Midbrain (tissue), 1 donor: ENCODE measurements at places on chromosomes 16 and 17.

- no peak for DNase-seq
These were observed 38.0 kb downstream of the FZD2 start for GRCh38 chr17:44595216-44595775.

DNA sequence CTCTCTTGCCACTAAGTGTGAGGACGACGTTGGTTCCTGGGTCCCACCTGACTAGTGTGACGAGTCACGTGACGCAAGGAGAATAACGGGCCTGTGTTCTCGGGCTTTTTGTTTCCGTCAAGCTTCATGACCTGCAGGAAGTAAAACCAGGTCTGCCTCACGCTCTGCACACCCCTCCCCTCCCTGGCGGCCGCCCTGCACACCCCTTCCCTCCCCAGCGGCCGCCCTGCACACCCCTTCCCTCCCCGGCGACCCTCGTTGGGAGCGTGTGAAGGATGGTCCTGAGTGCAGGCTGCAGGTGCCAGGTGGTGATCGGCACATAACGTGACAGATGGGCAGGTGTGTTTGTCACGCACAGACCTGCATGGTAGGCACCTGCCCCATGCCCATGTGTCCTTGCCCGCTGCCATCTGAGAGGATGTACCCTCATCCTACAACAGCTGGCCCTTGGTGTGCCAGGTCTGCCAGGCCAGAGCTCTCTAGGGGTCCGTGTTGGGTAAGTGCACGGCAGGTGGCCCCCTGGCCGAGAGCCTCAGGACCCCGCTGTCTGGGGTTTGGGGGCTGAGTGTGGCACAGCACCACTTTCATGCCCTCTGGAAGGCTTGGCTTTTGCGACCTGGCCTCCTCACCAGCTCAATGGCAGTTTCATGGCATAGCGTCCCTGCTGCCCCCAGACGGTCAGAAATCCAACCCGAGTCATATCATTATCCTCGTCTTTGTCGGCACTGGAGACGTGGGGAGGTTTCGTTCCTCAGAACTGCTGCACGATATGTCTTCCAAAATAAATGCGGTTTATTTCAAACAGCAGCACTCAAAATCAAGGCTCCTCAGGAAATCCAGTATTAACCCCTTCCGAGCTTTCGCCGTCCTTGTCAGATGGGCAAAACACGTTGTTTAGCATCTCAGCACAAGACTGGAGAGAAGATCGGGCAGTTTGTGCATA is 191.8 kb upstream of the CHMP6 start:
- no peak for DNase-seq

DNA sequence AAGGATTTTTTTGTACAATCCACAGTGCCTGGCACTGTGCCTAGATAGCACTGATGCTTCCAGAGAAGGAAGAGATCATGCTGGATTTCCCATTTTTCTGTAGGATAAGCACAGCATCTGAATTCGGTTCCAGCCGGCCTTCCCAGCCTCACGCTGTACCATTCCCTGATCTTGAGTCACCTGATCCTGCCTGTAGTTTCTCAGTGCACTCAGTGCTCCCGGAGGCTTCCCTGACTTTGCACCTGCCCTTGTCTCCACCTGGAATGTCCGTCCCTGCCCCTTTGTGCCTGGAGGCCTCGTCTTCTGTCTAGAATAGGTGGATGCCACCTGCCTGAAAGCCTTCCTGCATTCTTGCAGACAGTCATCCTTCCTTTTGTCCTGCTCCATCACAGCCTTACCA is 179.9 kb downstream of the CCDC182 start:
- DNase-seq, result no peak

GRCh38 chr16:56506941-56507340 is 12.9 kb downstream of the BBS2 start:
- no peak for DNase-seq

GRCh38 chr16:88017587-88018101 is 66.4 kb downstream of the BANP start:
- no peak for DNase-seq
